CD8-positive, alpha-beta memory T cell (primary cell): ENCODE measurements at places on chromosomes 3 and 15. TPM values are rescaled to one million over a fixed set of nuclear protein-coding genes. Genes with fewer than 3 reads are reported as not detected.

DNA sequence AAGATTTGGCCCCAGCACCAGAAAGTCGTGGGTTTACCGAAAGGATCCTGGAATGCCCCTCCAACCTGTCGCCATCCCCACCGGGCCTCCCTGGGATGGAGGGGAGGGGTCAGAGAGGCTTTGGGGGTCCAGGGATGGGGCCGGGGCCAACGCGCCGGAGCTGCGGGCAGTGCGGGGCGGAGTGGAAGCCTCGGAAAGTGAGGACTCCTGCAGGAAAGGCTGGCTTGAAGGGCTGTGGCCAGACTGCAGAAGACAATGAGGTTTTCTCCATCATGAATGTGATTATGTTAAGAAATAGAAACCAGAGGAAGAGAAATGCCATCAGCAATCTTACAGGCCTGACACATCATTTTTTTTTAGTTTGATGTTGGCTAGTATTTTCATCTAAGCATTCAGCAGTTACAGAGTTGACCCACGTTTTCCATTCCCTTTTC, 738 bp downstream of the YEATS2 start:
- H3K4me1 ChIP-seq: peaks cover 18% of the 10 kb centered on the region
- no peaks in the 10 kb centered on the region for H3K36me3 ChIP-seq
- peak; percentile 41 for DNase-seq
- peak overlapping the region; percentile 85 for H3K4me3 ChIP-seq

DNA sequence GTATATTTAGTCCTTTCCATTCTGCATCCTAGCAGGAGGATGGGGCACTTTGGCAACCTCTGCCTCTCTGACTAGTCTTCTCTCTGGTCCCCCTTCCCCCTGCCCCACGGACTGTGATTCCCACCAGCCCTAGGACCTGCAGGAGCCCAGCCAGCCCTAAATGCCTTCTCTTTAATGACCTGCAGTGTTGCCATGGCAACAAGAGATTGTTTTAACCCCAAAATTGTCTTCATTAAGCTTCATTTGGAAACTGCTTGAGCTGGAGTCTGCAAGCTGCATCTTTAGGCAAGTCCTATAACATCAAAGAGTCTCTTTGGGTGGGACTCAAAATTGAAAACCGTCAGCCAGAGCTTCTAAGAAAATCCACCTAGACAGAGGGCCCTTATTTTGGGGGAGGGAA, 59.7 kb upstream of the ANKRD34C start:
- no peaks in the 10 kb centered on the region for H3K36me3 ChIP-seq
- H3K27ac ChIP-seq: no peak overlapping the region
- H3K4me1 ChIP-seq: no peaks in the 10 kb centered on the region
- DNase-seq: no peak
- H3K27me3 ChIP-seq: peaks cover 5% of the 10 kb centered on the region

GRCh38 chr15:38408576-38408975, 45.4 kb upstream of the FAM98B start:
- no peaks in the 10 kb centered on the region for H3K27me3 ChIP-seq
- H3K27ac ChIP-seq: no peak overlapping the region
- H3K4me3 ChIP-seq: no peak overlapping the region
- no peaks in the 10 kb centered on the region for H3K4me1 ChIP-seq
- no peaks in the 10 kb centered on the region for H3K36me3 ChIP-seq

The CCK gene
- total RNA-seq: not detected

GRCh38 chr3:52851348-52851747, 16.5 kb upstream of the MUSTN1 start:
- H3K4me1 ChIP-seq: no peaks in the 10 kb centered on the region
- H3K27ac ChIP-seq: no peak overlapping the region
- no peak overlapping the region for H3K4me3 ChIP-seq
- DNase-seq: no peak

The CCDC54 gene
- not detected for total RNA-seq

GRCh38 chr3:171620825-171621434, 160.7 kb upstream of the TNIK start:
- no peak for DNase-seq
- H3K4me3 ChIP-seq: no peak overlapping the region
- H3K36me3 ChIP-seq: no peaks in the 10 kb centered on the region
- no peaks in the 10 kb centered on the region for H3K27me3 ChIP-seq
- no peaks in the 10 kb centered on the region for H3K4me1 ChIP-seq

GRCh38 chr15:45164914-45165313, 22.9 kb downstream of the SHF start:
- H3K27me3 ChIP-seq: no peaks in the 10 kb centered on the region
- H3K27ac ChIP-seq: no peak overlapping the region
- DNase-seq: no peak
- H3K36me3 ChIP-seq: no peaks in the 10 kb centered on the region
- peaks cover 15% of the 10 kb centered on the region for H3K4me1 ChIP-seq
- H3K4me3 ChIP-seq: no peak overlapping the region

DNA sequence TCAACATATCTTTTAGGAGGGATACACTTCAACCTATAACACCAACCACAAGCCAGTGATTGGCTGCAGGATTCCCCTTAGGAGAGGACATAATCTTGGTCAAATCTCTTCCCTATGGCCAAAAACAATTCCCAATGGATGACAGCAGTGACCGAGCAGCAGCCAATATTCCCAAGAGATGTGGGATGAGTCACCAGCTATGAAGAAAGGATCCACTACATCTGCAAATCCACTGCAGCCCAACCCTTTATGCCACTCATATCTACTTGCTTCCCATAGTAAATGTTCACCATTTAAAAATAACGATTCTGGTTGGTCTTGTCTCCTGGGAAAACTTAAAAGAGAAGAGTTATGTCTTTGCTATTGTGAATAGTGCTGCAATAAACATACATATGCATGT, 4.5 kb upstream of the IQCF5 start:
- H3K36me3 ChIP-seq: no peaks in the 10 kb centered on the region
- H3K4me1 ChIP-seq: no peaks in the 10 kb centered on the region

- peak overlapping the region; percentile 43 for H3K27ac ChIP-seq
- peak; percentile 15 for DNase-seq
- H3K36me3 ChIP-seq: no peaks in the 10 kb centered on the region
- peak overlapping the region; percentile 42 for H3K4me3 ChIP-seq
- H3K27me3 ChIP-seq: no peaks in the 10 kb centered on the region
- peaks cover 45% of the 10 kb centered on the region for H3K4me1 ChIP-seq
Observed at GRCh38 chr15:40098489-40099261, 10.0 kb downstream of the BMF start.

- no peak overlapping the region for H3K4me3 ChIP-seq
- DNase-seq: no peak
- H3K27ac ChIP-seq: no peak overlapping the region
- H3K27me3 ChIP-seq: no peaks in the 10 kb centered on the region
Observed at GRCh38 chr3:17936736-17937480, 194.5 kb upstream of the TBC1D5 start.

The APBA2 gene
- 18.0 TPM for total RNA-seq

The TTC14 gene
- 37.2 TPM for total RNA-seq

DNA sequence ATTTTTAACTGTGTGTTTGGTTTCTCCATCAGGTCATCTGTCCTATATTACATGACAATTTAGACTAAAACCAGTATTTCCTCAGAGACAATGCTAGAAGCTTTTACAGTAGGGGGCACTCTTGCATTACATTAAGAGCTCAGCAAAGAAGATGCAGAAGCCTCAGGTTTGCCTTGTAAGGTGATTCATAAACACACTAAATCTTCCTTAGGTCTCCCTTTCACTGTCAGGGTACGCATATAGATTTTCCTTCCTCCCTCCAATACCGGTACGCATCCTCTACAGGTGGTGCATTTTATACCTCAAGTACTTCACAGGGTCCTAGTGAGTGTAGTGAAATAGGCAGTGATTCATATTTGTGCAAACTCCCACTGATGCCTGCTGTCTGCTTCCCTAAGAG, 46.5 kb downstream of the CD86 start:
- no peaks in the 10 kb centered on the region for H3K27me3 ChIP-seq
- no peak overlapping the region for H3K4me3 ChIP-seq
- peak; percentile 47 for DNase-seq
- no peaks in the 10 kb centered on the region for H3K36me3 ChIP-seq
- H3K4me1 ChIP-seq: peaks cover 5% of the 10 kb centered on the region

The KCNH8 gene
- not detected for total RNA-seq

The FEZF2 gene
- total RNA-seq: not detected

- no peak for DNase-seq
- peak overlapping the region; percentile 82 for H3K4me3 ChIP-seq
- H3K36me3 ChIP-seq: no peaks in the 10 kb centered on the region
- H3K4me1 ChIP-seq: peaks cover 37% of the 10 kb centered on the region
Observed at GRCh38 chr3:146543461-146544001, 876 bp downstream of the PLSCR1 start.

DNA sequence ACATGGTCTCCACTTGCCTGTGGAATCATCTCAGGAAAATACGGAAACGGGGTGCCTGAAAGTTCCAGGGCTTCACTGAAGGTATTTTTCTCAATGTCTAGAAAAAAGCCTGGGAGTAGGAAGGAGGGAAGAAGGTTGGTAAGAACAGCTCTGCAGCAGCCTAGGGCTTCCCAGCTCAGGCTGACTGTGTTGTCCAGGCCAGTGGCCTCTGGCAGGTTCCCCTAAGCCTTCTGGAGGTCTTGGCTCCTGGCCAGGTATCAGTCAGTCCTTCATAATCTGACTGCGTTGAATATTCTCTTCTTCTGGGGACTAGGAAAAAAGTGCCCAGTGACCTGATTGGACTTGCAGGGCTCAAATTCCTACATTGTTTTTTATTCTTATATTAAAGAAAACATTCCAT, 38.6 kb downstream of the SSR3 start:
- no peaks in the 10 kb centered on the region for H3K36me3 ChIP-seq
- no peak overlapping the region for H3K4me3 ChIP-seq
- H3K4me1 ChIP-seq: no peaks in the 10 kb centered on the region
